CD4-positive, alpha-beta T cell treated with Interleukin-2 at 100 ng/mL for 4 hours (primary cell): ENCODE measurements at places on chromosomes 4 and X.

GRCh38 chr4:3336382-3337356, 43.8 kb downstream of the RGS12 start:
- DNase-seq, result no peak

DNA sequence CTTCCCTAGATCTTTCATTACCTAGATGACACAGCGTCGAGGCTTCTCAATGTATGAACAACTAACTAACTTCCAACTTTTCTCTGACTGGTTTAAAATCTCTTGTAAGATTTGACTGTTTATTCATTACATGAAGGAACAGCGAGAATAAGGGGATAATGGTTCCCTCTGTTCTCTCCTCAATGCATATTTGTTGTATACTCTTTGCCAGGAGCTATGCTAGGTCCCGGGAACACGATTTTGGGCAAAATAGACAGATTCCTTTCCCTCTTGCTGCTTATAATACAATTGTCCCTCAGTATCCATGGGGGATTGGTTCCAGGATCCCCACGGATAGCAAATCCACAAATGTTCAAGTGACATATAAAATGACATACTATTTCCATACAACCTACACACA, 1020.0 kb downstream of the DMD start:
- no peak for DNase-seq

DNA sequence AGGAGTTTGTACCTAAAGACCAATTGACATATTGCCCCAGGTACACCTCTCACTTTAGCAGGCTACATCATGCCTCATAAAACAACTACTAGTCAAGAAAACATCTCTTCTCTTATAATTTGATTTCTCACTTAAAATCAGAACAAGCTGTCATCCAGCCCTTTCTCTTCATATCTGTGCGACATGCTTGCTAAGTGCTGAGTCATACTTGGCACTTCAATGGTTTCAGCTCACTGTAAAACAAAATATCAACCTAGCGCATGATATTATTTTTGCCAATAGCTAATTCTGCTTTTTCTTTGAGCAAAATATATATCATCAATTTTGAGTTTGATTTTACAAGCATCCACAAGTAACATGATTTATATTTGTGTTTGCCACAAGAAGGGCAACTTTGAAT, 27.9 kb upstream of the FUNDC1 start:
- DNase-seq, result no peak

DNA sequence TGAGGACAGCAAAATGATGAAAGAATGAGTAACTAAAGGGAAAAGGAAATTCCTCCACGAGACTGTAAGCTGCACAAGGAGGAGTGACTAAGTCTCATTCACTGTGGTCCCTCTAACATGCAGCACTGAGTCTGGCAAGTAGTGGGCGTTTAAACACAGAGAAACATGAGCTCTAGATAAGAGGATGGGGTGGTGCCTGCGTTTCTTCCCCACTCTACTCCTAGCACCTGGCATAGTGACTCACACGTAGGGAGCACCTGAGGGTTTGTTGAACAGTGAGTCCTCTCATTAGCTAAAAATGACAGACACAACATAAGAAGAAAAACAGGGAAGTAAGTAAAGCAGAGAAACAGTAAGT, 105.8 kb upstream of the CBR4 start:
- no peak for DNase-seq

- DNase-seq, result peak; percentile 81
Measured at GRCh38 chr4:108113229-108113628, 55.5 kb downstream of the LEF1 start.
